ENCODE measurements at places on chromosomes 11 and 22.

GRCh38 chr11:117826832-117827231 lies 2.3 kb upstream of the FXYD2 start:
- no peaks in the 10 kb centered on the region for H3K36me3 ChIP-seq
- no peak for DNase-seq
- H3K4me1 ChIP-seq: peaks cover 79% of the 10 kb centered on the region
- H3K4me3 ChIP-seq: no peak overlapping the region

DNA sequence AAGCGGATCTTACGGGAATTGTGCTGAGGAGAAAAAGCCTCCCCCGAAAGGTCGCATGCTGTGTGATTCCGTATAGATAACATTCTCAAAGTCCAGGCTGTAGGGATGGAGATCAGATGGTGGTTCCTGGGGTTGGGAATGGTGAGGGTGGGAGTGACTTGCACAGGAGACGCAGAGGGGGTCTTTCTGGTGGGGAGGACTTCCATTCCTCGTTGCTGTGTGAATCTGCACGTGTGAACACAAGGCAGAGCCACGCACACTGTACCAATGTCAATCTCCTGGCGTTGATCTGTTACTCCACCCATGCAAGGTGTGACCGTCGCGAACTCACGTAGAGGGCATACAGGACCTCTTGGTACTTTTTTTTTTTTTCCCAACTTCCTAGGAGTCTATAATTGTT lies 59.0 kb upstream of the KCNQ1OT1 start:
- H3K27ac ChIP-seq: no peak overlapping the region
- DNase-seq: no peak
- H3K4me3 ChIP-seq: no peak overlapping the region
- no peaks in the 10 kb centered on the region for H3K27me3 ChIP-seq
- no peaks in the 10 kb centered on the region for H3K4me1 ChIP-seq

- peaks cover 87% of the 10 kb centered on the region for H3K36me3 ChIP-seq
- H3K4me1 ChIP-seq: no peaks in the 10 kb centered on the region
- H3K27ac ChIP-seq: no peak overlapping the region
- no peak for DNase-seq
- H3K4me3 ChIP-seq: no peak overlapping the region
- H3K27me3 ChIP-seq: no peaks in the 10 kb centered on the region
Observed at GRCh38 chr22:30017375-30018223, 62.7 kb upstream of the HORMAD2 start.

GRCh38 chr22:44497218-44497904 lies 672 bp downstream of the RTL6 start:
- peak overlapping the region; percentile 76 for H3K27ac ChIP-seq
- H3K4me1 ChIP-seq: peaks cover 46% of the 10 kb centered on the region

GRCh38 chr22:47779474-47779873 lies 1017.0 kb downstream of the TBC1D22A start:
- H3K36me3 ChIP-seq: no peaks in the 10 kb centered on the region
- H3K27me3 ChIP-seq: no peaks in the 10 kb centered on the region
- no peak overlapping the region for H3K4me3 ChIP-seq
- no peaks in the 10 kb centered on the region for H3K4me1 ChIP-seq
- no peak overlapping the region for H3K27ac ChIP-seq

DNA sequence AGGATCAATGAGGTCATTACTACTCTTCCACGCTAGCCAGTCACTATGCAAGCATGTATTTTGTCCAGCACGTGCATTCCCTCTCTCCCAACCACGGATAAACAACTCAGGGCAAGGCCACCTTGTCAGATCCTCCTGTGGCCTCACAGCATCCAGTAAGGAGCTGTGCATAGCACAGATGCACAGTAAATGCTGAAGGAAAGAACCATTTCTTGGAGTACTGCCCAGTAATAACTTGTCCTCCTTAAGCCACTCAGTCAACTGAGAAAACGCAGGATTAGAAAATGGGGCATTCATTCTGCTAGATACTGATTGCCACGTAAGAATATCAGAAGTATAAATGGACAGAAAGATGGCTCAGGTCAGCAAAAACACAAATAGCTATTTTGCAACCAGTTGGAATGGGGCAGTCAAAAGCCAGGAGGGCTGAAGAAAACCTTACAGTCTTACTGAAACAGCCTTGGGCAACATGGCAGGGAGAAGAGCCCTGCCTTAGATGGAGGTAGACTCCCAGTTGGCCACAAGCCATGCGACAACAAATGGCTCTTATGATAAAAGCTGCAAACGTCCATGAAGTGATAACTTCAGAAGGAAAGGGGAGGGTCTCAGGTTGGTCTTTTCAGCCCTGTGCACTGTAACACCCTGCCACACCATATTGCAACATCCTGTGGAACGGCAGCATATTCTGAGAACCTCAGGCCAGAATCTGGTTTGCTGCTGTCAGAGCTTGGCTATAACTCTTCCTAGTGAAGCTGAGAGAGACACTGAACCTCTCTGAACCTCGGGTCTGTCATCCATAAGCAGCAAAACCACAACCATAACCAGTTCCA lies 23.0 kb downstream of the PC start:
- H3K36me3 ChIP-seq: no peaks in the 10 kb centered on the region
- no peak overlapping the region for H3K4me3 ChIP-seq
- H3K27ac ChIP-seq: no peak overlapping the region
- no peak for DNase-seq
- H3K4me1 ChIP-seq: no peaks in the 10 kb centered on the region

- H3K4me1 ChIP-seq: no peaks in the 10 kb centered on the region
- no peak overlapping the region for H3K27ac ChIP-seq
- H3K27me3 ChIP-seq: no peaks in the 10 kb centered on the region
- H3K36me3 ChIP-seq: no peaks in the 10 kb centered on the region
- no peak overlapping the region for H3K4me3 ChIP-seq
Observed at GRCh38 chr11:10567446-10567845, 1.0 kb downstream of the LYVE1 start.

DNA sequence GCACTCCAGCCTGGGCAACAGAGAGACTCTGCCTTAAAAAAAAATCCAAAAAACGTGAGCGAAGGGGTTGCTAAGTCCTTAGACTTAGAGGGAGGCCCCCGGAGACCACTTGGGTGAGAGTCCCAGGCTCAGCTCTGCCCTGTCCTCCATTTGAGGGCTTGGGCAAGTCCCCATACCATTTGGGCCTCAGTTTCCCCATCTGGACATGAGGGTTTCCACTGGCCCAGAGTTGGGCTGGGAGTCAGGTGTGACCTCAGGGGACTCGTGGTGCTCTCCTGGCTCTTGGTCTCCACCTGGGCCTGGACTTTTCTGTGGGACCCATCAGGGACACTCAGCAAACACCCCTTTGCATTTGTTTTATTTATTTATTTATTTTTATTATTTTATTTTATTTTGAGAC lies 35.2 kb upstream of the CSNK1E start:
- peaks cover 6% of the 10 kb centered on the region for H3K4me1 ChIP-seq
- H3K4me3 ChIP-seq: no peak overlapping the region
- no peak overlapping the region for H3K27ac ChIP-seq
- DNase-seq: no peak

DNA sequence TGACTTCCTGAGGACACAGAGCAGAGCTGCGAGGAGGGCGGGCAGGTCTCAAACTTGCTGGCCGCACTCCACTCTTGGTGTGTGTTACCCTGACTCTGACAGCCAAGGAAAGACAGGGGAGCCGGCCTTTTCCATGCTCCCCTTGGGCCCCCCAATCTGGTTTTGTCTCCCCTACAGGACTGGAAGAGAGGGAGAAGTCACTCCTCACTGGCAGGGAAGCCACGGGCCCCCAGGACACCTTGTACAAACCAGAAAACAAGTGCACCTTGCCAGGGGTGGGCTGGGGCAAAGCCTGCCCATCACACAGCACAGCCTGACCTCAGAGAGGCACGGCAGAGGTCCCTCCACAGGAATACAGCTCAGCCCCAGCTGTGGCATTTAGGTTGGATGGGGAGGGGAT lies 20.2 kb downstream of the CBX7 start:
- peaks cover 8% of the 10 kb centered on the region for H3K4me1 ChIP-seq
- no peak overlapping the region for H3K4me3 ChIP-seq
- no peak for DNase-seq
- peaks cover 15% of the 10 kb centered on the region for H3K36me3 ChIP-seq

GRCh38 chr22:24175160-24175808 lies 6.0 kb upstream of the SUSD2 start:
- peaks cover 15% of the 10 kb centered on the region for H3K4me1 ChIP-seq
- no peaks in the 10 kb centered on the region for H3K27me3 ChIP-seq
- no peak overlapping the region for H3K27ac ChIP-seq
- peaks cover 71% of the 10 kb centered on the region for H3K36me3 ChIP-seq
- no peak overlapping the region for H3K4me3 ChIP-seq

DNA sequence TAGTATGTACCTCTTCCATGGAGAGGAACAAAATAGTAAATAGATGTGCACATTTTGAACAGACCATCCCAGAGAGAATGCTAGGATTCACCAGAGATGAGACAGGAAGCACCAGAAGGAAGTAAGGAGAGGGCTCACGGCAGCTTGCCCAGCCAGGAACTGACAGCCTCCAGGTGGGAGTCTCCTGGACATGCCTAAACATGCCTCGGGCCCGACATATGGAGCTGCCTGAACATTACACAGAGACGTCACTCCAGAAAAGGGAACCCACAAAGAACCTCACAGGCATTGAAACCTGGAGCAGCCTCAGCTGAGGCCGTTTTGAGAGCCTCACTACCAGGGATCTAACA lies 67.4 kb downstream of the BRD1 start:
- no peak for DNase-seq
- no peak overlapping the region for H3K27ac ChIP-seq
- no peaks in the 10 kb centered on the region for H3K36me3 ChIP-seq
- no peak overlapping the region for H3K4me3 ChIP-seq

DNA sequence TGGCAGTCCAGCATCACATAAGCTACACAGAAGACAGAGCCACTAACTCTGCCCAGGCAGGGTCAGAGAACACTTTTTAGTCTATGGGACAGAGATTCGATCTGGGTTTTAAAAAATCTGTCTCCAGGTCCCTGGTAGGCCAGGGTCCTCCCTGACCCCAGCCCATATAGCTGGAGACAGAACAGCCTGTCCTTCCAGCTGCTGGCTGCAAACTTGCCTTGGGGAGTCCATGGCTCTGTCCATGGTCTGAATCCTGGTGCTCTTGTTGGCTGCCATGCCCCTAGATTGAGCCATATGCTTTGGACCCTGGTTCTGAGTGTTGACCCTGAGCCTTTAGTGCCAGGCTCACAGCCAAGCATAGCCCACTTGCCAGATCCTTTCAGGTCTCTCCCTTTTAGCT lies 13.3 kb upstream of the LIPT2 start:
- no peak overlapping the region for H3K27ac ChIP-seq
- no peaks in the 10 kb centered on the region for H3K4me1 ChIP-seq
- no peaks in the 10 kb centered on the region for H3K27me3 ChIP-seq
- H3K36me3 ChIP-seq: no peaks in the 10 kb centered on the region
- DNase-seq: no peak
- no peak overlapping the region for H3K4me3 ChIP-seq

GRCh38 chr11:118252688-118253087 lies 523 bp upstream of the MPZL3 start:
- H3K27ac ChIP-seq: peak overlapping the region; percentile 95
- H3K36me3 ChIP-seq: no peaks in the 10 kb centered on the region
- H3K4me1 ChIP-seq: peaks cover 8% of the 10 kb centered on the region
- H3K27me3 ChIP-seq: no peaks in the 10 kb centered on the region
